Stimulated activated CD4-positive, alpha-beta T cell treated with anti-CD3 and anti-CD28 coated beads, TNF-alpha, amount 100 ng/mL, for 24 hours (primary cell): ENCODE measurements at places on chromosomes 13 and 19.

- DNase-seq: peak; percentile 69
These were observed at the start of gene S1PR2 for GRCh38 chr19:10230861-10231611. Gene S1PR2 (minus strand): TSS chr19:10231331. CDS start chr19:10224905, 6,426 bp downstream.

DNA sequence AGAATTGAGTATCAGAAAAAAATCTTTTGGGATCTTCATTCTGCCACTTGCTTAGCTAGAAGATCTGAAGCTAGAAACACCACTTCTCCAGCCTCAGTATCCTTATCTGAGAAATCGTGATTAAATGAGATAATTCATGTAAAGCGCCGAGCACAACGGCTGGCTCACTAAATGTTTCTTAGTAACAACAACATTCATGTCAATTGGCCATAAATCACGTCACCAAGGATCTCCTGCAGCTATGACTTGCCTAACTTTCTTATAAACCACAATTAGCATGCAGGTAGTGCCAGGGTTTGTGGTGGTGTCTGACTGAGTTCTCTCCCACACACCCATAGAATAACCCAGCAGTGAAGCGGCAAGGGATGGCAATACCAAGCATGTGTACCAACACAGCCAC is 501.3 kb downstream of the EFNB2 start:
- DNase-seq: no peak

GRCh38 chr13:112889351-112890290 is 79.4 kb upstream of the MCF2L start:
- DNase-seq: no peak

- no peak for DNase-seq
These were observed 5.5 kb downstream of the ZBTB7A start for GRCh38 chr19:4061178-4061682.
